Activated T-helper 1 cell treated with Interleukin-2 at 50 U/mL for 16 hours (primary cell): ENCODE measurements at places on chromosomes 4 and X.

GRCh38 chr4:3192188-3192587 is 56.8 kb upstream of the MSANTD1 start:
- DNase-seq: no peak

- DNase-seq: no peak
Observed at GRCh38 chr4:95293014-95293413, 255.8 kb downstream of the UNC5C start.

GRCh38 chr4:184309241-184310170 is 91.8 kb upstream of the ENPP6 start:
- DNase-seq: no peak

- DNase-seq: no peak
Observed at GRCh38 chr4:185638093-185638492, 102.8 kb upstream of the PDLIM3 start.
